ENCODE measurements at places on chromosomes 2 and 18. TPM values are rescaled to one million over a fixed set of nuclear protein-coding genes. Genes with fewer than 3 reads are reported as not detected.

GRCh38 chr2:115596659-115597375 lies 1154.4 kb downstream of the DPP10 start:
- no peak for DNase-seq

DNA sequence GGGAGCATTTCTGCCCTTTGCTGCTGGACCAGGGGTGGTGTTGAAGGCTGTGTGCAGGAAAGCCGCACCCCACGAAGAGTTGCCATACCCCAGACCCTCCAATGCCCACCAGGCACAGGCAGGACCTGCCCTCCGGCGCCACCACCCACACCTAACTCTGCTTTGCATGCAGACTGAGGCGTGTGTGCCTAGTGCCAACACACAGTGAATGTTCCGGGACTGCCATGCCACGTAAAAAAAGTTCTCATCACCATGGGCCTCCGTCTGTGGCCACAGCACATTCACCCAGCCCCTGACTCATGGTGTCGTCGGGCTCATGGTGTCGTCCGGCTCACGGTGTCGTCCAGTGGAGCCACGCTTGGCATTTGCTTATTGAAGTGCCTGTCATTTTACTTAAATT lies 184.9 kb upstream of the RAB6C start:
- DNase-seq = no peak

DNA sequence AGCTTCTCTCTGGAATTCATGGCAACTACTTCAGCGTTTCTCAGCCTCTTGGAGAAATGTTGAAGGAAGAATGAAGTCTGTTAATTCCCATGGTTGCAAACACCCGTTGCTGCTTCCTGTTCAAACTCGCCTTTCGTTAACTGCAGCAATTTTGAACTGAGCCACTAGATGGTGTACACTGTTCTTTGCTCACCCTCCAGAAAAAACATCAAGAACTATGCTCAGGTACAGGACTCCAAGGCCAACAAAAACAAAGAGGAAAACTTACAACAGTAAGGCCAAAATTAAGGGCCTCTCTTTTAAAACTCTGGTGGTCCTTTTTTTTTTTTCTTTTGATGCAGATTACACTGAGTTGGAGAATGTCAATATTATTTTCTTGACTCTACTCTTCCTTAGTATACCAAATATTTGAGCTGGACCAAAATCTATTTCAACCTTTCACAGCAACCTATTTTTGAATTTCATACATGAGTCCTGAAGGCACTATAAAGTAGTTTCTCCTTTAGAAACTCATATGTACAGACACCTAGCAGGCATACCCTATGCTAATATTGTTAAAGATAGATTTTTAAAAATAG lies 58.2 kb downstream of the KLHL14 start:
- DNase-seq = no peak

DNA sequence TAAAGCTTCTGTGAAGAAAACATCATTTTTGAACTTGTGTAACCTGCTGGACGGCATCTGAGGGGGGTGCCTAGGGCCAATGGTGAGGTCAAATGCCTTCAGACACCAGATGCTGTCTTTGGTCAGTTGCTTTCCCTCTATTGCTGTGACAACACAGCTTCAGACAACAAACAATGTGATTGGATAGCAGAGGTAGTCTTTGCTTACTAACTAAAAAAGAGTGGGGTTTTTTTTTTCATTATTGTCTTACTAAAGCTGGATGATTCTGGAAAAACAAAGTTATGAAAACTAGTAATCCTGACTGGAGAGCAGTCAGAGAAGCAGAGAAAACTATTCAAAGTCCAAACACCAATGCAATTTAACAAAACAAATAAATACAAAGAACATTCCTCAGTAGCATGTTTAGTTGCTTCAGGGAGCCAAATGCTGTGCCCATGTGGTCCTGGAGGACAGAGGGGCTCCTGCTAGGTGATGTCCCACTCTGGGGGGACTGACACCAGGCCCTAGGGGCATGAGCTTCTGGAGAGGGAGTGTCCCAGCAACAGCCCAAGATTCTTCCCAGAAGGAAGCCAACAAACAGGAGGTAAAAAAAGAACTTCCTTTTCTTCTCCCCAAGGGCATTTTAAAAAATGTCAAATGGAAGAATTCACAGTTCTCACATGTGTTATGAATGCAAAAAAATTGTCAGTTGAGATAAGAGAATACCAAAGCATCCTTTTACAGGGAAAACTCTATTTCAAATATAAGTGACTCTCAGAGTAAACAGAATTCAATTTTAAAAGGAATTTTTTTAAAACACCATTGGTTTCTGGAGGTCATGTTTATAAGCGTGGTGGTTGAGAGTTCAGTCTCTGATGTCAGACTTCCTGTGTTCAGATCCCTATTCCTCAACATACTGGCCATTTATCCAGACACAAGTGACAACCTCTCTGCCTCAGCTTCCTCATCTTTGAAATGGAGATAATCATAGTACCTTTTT lies 181.1 kb upstream of the PGAP1 start:
- DNase-seq = no peak

- DNase-seq = no peak
These were observed 10.9 kb downstream of the GNLY start for GRCh38 chr2:85704800-85705679.

DNA sequence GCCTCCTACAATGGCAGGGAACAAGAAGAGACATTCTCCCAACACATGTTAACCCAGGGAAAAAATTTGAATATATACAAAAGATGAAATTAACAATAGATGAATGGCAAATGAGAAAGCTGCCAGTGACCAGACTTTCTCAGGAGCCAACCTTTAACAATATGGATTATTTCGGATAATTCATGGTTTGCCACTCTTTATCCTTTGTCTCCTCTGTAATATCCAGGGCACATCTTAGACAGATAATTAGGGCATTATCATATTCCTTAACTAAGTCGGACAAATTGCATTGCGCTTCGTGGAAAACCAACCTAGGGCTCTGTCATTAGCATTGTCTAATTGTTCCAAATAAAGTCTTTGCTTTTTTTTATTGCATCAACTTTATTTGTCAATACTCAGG lies 97.3 kb downstream of the CDCA7 start:
- no peak for DNase-seq

Gene VWA3B
- under 0.01 TPM for total RNA-seq

Gene NAT8
- 0.27 TPM for total RNA-seq
